ENCODE measurements at places on chromosomes 5 and 9.

DNA sequence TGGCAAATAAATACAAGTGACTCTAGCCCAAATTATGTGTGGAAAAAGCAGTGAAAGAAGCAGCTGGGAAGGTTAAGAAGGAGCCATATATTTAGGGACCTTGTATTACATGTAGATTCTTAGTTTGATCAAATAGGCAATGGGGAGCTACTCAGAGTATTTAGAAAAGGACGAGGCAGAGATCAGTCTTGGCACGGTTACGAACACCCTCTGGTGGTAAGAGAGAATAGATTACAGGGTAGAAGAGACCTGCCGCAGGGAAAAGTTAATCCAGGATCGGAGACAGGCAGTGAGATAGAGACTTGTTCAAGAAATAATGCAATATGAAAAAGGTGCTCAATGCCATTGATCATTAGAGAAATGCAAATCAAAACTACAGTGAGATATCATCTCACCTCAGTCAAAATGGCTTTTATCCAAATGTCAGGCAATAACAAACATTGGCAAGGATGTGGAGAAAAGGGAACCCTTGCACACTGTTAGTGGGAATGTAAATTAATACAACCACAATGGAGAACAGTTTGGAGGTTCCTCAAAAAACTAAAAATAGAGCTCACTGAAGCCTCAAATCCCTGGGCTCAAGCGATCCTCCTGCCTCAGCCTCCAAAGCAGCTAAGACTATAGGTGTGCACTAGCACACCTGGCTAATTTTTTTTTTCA lies 12.0 kb downstream of the INIP start:
- DNase-seq, result no peak

DNA sequence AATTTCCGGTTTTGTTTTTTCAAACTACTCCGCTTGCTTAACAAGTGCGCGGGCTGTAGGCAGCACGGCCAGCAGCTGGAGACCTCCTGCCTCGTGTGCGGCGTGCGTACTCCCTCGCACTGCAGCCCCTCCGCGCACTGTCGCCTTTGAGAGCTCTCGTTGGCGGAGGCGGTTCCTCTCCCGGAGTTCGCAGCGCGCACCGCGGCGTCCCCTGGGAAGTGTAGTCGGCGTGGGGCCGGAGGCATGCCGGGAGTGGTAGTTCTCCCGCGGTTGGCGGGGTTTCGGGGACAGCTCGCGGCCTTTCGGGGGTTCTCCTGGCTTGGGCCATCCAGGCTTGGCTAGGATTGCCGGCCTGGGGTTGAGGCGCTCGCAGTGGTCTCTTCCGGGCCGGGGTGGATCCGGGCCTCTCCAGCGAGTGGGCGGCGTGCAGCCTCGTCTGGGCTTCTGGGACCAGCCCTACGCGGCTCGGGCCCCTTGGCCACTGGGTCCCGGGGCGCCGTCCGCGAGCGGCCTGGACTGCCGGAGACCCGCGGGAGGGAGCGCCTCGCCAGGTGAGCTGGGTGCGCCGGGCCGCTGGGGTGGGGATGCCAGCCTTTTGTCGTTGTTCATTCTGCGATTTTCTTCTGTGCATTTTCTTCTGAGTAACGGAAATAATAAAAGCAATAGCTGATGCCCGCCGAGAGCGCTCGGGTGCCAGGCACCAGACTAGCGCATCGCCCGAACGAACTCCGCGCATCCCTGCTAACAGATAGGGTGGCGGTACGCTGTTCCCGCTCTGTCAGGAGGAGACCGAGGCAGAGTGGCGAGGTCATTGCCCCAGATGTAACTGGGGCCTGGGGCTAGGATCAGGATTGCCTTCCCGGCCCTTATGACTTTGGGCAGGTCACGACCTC lies at the start of gene ZNF354C:
TSS of gene ZNF354C (plus strand) at position 258 of the 893 bp plus-strand sequence. CDS start 1,696 bp downstream, outside the sequence.
- DNase-seq, result peak; percentile 80

DNA sequence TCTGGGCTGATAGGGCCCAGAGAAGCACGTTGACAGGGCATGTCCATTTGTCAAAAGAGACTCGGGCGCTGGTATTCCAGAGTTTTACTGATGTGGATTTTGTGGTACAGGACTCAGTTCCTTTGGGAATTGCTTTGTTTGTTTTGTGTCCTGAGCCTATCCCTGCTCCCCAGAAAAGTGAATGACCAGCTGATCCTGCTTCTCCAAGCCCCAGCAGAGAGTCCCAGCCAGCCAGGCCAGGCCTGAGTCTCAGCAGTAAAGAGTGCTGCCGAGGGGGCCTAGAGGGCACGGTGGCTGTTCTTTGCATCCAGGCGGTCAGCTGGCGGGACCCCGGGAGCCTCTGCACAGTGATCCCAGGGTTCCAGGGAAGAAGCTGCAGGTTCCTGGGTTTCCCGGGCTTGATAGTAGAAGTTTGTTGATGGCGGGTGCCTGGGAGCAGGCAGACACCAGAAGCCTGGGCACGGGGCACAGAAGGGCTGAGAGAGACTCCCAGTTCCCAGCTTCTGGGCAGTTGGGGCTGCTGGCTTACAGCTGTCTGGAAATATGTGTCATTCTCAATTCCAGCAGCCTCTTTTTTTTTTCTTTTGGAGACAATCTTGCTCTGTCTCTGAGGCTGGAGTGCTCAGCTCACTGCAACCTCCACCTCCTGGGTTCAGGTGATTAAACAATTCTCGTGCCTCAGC lies 8.7 kb downstream of the PRDM12 start:
- no peak for DNase-seq

DNA sequence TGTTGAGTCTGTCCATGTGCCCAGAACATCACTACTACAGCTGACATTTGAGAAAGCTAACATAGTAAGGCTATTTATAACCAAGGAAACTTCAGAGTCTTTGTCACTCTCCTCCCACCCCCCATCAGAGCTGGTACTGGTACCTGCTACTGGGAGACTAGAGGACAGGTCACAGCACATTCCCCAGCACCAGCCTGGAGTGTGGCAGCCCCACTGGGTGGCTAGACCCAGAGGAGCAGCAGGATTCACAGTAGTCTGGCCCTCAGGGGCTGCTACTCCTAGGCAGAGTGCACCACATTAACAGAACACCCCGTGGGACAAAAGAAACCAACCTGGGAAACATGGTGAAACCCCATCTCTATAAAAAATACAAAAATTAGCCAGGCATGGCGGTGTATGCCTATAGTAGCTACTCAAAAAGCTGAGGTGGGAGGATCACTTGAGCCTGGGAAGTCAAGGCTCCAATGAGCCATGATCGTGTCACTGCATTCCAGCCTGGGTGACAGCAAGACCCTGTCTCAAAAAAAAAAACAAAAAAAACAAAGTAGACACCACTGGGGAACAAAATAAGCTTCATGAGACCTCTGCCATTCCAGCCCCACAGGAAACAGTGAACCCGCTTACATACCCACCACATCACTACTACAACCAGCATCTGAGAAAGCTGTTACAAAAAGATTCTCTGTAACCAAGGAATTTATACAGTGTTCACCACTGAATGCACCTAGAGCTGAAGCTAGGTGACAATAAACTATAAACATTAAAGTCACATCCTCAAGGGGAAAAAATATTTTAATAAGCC lies 26.3 kb upstream of the PTGER4 start:
- no peak for DNase-seq

DNA sequence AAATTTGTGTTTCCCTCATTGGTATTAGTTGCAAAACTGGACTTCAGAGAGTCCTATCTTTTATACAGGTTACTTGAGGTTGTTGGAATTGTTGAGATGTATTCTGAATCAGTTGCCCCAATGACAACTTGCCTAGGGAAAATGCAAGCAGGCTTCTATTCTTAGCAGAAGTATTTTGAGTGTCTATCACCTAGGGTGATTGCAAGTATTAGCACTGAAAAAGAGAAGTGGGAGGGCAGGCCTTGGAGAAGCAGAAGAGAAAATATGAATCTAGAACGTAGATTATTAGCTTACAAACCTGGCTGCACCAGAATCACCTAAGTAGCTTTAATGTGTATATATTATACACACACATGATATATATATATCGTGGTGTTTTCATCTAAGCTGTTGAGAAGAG lies 43.2 kb downstream of the ADAMTS12 start:
- DNase-seq, result no peak

GRCh38 chr9:91421971-91422757 lies 1.5 kb downstream of the NFIL3 start:
- no peak for DNase-seq

- peak; percentile 5 for DNase-seq
Measured at GRCh38 chr9:109206670-109207069, 39.6 kb upstream of the FRRS1L start.

DNA sequence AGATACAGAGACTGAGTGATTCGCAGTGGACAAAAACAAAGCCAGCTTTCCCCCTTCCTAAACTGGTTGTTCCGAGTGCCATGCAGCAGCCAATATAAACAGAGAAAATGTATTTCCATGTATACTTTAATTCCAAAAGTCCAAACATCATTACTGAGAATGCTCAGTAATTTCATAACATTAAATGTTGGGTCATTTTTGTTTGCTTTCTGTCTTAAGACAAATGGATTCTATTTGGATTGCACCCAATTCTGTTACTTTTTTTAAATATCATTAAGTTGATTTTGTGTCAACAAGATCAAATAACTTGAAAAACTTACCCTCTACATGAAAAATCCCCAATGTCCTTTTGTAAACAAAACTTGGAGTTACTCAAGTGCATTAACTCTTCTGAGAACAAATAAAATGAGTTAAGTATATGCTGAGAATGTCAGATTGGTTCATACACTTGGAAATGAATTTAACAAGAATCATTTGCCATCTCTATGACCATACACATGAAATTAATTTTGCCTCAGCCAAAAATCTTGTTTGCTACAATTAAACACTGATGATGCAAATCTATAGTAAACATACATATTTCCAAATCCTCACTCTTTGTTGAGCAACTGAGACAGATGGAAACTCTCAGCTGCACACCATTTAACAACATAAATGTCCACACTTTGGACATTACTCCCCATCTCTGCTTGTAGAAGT lies 19.4 kb downstream of the LURAP1L start:
- no peak for DNase-seq

DNA sequence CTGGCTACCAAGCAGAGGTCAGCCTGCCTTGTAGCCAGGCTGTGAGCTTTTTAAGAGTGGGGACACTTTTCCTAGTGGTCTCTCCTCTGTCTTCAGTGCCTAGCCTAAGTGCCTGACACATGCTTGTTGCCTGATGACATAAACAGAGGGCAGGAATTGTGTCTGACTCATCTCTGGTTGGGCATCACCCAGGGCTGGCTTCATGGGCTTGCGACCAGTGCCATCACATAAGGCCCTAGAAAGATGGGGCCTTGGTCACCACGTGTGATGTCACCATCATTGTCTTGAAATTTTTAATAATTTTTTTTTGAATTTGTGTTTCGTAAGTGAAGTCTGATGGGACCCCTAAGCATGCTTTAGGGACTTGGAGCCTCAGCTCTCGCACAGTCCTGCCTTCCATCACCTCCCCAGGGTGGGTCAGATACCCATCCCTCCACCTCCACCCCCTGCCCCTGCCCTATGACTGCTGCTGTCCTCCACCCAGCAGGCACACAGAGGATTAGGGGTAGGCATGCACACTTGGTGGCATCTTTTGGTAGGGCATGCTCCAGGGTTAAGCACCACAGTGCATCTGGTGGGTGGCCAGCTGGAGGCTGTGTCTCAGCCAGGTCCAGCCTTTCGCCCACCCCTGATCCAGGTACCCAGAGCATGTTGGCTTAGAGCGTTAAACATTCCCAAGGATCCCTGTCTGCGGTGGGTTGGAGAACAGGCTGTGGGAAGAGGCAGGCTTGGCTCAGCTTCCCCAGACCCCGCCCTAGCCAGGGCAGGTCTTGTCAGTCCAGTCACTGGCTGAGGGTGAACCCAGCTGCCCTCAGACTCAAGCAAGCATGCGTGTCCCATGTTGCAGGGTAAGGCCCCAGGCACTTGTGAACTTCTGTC lies 80.1 kb upstream of the SH3PXD2B start:
- DNase-seq, result peak; percentile 5

DNA sequence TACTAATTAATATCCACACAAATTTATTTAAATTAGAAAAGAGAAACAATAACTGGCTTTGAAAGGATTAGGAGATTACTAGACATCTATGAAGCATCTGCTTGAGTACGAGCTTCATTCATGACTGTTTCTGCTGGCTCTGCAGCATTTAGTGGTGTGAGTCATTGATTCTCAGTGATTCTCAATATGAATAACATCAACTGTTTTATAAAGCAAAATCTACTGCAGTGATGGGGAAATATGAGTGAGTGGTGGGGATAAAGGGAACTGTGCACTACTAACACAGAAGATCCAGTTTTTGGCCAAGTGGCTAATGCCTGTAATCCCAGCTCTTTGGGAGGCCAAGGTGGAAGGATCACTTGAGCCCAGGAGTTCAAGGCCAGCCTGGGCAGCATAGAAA lies 8.4 kb downstream of the FNBP1 start:
- peak; percentile 83 for DNase-seq

- peak; percentile 79 for DNase-seq
Measured at GRCh38 chr5:16600397-16600796, 16.4 kb downstream of the RETREG1 start.

DNA sequence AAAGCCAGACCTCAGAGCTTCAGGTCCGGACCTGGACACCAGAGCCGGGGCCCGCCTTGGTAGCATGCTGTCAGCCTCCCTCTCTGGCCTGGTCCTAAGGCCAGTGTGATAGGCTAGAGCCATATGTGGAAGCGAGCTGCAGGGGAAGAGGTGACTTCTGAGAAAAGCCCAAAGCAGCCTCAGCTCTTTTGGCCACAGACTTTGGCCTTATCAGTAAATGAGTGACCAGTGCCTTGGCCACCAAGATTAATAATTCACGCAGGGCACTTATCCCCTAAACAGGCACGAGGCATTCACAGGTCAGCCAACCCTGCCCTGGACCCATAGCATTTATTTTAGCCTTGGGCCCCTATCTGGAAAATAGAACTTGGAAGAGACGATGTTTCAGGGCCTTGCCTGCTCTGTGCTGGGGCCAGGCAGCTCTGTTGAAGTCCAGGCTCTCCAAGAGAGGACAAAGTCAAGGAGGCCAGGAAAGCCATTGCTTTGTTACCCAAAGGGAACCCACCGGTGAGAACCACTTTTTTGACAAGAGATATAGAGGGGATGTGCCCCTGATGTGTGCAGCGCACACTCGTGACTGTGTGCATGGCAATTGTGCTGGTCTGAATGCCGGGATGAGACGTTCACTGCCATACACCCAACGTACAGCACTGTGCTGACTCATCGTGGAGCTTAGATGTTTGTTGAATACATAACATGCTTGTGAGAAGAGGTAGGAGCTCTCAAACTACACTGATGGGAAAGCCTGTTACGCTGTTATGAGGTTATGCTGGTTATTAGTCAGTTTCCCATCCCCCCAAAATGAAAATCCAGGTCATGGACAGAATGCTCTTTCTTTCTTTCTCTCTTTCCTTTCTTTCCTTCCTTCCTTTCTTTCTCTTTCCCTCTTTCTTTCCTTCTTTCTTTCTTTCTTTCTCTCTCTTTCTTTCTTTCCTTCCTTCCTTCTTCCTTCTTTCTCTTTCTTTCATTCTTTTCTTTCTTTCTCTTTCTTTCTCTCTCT lies 5.0 kb upstream of the SLC34A1 start:
- no peak for DNase-seq

DNA sequence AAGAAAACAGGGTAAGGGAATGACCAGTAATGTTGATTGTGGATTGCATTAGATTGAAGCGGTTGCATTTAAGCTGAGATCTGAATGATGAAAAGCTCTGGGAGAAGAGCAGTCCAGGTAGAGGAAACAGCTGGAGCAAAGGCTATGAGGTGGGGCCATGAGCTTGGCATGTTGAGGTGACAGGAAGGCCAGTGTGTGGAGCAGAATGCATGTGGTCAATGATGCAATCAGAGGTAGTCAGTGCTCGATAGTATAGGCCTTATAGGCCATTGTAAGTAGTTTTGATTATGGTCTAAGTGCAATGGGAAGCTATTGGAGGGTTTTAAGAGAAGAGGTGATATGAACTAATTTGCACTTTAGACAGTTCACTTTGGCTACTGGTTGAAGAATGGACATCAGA lies 270.4 kb downstream of the ARHGAP26 start:
- DNase-seq, result no peak
